ENCODE measurements at places on chromosomes 1 and 21. TPM values are rescaled to one million over a fixed set of nuclear protein-coding genes. Genes with fewer than 3 reads are reported as not detected.
A peak's percentile ranks its signal among the peaks of the same experiment; 100 is the strongest.

C1orf74 gene
- 0.54 TPM for total RNA-seq

ADORA1 gene
- 9.4 TPM for total RNA-seq

ZYG11A gene
- not detected for total RNA-seq

OR10X1 gene
- not detected for total RNA-seq

FCRL4 gene
- not detected for total RNA-seq

PKLR gene
- not detected for total RNA-seq

KRTAP21-2 gene
- total RNA-seq = not detected

- DNase-seq = no peak
Observed at GRCh38 chr1:238608144-238608543, 717.4 kb upstream of the ZP4 start.

GRCh38 chr1:239722035-239722434 lies 335.7 kb downstream of the CHRM3 start:
- no peak for DNase-seq

DNA sequence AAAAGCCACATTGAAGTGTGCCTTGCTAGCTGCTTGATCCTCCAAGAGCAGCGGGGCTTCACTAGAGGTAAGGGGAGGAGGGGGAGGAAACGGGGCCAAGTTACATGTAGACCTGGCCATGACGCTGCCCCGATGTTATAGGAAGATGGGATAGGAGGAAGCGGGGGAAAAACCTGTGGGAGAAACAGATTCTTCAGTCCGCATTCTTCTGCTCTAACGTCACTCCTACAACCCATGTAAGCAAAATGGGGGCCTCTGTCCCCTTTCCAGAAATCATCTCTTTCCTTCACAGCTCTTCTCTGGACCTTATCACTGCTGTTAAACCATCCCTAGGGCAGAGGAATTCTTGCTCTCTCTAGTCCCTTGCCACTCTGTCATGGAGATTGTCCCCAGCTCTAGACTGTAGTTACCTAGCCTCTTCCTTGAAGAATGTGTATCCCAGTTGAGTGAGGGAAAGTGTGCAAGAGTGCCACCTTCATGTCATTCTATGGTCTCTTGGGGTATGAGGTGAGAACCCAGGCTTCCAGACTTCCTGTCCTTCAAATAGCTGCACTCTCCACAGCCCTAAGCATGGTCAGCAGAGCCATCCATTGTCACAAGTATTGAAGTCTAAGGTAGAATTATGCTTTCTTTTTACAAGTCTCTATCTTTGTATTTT lies 11.4 kb downstream of the PLEKHO1 start:
- no peak for DNase-seq

DNA sequence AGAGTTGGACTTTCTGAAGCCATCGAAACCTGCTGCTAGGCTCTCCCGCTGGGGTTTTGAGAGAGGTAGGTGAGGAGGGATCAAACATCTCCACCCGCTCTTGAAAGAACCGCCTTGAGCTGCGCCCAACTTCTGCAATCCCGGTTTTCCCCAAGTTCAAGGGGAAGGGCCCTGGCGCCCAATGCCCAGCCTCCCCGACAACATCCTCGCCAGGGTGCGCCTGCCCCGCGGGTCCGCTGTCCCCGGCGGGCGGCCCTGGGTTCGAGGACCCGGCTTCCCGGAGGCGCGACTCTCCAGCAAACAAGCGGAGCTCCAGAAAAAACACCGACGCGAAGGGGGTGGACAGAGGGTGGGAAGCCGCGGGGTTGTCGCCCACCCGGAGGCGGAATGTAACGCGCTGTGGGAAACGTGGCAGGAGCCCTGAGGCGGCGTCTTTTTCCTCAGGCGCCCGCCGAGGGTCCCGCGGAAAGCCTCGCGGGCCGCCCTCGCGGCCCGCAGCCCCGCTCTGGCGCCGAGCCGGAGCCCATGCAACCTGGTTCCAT lies 607 bp downstream of the BTG3 start:
- DNase-seq = peak; percentile 59

GRCh38 chr1:245592189-245592460 lies 437.3 kb downstream of the KIF26B start:
- no peak for DNase-seq

- no peak for DNase-seq
Observed at GRCh38 chr1:107691540-107691939, 273.4 kb downstream of the VAV3 start.

DNA sequence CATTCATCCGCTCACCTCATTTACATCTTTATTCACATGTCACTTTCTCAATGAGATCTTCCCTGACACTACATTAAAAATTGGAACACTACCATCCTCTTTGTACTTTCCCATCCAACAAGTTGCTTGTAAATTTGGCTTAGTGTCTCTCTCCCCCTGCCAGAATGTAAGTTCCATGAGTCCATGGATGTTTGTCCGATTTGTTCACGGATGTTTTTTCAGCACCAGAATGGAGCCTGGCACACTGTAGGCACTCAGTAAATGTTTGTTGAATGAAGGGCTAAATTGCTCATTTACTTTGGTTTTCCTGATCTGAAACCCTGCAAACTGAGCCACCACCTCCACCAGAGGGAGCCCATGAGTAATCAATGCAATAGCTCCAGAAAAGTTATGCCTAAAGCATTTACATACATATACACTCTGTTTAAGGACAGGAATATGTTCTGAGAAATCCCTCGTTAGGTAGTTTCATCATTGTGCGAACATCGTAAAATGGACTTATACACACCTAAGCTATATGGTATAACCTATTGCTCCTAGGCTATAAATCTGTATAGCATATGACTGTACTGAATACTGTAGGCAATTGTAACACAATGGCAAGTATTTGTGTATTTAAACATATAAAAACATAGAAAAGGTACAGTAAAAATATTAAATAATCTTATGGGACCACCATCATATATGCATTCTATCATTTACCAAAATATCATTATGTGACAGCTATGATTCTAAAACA lies 2.8 kb upstream of the EYA3 start:
- peak; percentile 54 for DNase-seq

DNA sequence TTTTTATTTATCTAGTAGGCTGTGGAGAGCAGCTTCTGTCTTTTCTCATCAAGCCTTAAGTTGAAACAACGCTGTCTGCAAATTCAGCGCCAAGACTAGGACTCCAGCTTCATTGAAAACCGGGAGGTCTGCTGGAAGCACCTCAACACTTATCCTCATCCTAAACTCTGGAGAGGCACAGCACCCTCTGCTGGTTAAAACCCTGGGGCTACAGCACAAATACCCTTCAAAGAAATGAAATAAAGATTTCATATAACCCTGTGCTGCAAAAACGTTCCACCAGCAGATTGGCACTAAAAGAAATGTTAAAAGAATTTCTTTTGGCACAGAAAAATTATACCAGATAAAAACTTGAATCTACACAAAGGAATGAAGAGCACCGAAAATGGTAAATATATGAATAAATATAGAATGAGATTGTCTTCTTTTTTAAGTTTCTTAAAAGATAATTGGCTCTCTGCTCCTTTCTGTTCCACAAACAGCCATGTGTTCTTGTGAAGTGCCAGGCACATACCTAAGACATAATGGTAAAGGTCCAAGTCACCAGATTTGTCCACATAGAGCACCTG lies 227.7 kb upstream of the SAMSN1 start:
- DNase-seq = peak; percentile 44

DNA sequence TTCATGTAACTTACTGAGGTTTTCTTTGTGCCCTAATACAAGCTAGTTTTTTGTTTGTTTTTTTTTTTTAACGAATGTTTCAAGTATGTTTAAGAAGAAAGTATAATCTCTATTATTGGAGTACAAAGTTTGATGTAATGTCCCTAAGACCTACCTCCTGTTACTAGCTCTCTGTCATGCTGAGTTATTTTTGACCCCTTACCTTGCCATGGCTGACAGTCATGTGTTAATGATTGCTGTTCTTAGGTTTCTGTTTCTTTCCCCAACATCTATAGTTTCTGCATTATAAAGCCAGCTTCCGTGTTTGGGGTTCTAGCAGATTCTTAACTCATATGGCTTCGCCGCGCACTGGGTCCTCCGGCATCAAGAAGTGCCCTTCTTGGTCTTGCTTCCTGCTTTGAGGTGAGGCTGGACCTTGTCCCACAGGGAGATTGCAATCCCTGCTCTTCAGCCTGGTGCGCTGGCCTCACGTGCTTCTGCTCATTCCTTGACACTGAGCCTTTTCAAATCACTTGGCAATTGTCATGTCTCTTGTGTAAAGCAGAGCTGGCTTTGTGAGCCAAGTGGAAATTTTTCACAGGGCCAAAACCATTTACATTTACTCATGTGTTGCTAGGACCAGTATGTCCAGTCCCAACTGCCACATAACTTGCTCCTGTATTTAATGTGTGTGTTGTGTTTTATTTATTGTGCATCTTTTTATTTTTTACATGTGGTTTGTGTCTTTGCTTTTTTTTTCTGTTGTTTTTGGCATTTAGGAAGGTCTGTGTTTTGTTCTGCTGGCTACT lies 135.0 kb upstream of the COL6A1 start:
- no peak for DNase-seq

DNA sequence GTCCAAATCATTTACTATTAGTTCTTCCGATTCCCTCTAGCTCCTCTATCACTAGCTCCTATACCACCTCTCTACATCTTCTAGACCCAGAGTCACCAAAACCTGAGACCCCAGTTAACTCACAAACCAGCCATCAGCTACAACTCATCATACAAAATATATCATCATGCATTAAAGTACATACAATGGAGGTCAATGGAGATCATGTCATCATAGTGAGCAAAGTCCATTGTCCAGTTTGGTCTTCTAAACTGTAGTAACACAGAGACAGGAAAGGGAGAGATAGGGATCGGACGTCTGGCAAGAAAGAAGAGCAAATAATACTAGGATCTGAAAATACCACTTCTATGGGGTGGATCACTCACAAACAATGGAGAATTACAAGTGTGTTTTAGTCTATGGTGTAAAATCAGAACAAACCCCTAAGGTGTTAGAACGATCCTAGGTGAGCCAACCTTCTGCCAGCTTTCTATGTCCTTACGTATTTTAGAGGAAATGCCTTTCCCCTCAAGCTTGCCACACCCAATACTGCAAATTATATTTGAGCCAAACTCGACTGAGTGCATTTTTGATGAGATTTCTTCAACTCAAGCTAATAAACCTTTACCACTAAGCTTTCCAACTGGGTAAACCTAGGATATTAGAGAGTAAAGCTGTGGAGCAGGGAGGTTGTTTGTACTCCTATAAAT lies 3.9 kb downstream of the ADIPOR1 start:
- no peak for DNase-seq

DNA sequence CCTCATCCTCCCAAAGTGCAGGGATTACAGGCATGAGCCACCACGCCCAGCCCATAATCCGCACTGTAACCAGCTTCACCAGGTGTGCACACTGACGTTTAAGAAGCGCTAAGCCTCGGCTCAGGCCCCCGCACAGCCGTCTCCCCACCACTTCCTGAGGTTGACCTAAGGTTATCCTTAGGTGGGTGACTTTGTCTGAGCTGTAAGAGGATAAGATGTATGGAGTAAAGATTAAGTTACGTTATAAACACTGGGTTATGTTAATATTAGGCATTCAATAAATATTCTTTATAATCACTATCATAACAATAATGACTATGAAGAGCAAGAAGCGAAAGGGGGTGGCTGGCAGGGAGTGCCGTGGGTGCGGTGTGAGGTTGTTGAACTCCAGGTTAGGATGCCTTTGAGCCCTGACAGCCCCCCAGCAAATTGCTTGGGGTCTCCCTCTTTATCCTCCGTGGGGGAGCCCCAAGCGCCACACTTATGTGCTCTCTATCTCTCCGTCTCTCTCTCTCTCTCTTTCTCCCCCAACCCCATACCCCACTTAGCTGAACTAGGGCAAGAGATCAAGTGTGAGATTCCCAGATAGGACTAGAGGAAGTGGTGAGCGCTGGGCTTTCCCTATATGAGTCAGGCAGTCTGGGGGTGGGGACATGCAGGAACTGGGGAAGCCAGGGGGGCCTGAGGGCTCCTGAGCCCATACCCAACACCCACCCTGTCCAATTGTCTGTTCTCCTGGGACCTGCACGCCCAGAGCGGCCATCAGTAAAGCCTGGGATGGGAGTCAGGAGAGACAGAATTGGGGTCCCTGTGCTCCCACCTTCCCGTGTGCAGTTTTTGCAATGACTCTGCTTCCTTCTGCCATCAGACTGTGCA lies 7.6 kb downstream of the EFHD2 start:
- no peak for DNase-seq

- DNase-seq = peak; percentile 15
Observed at GRCh38 chr1:30665216-30666010, 58.0 kb downstream of the MATN1 start.

DNA sequence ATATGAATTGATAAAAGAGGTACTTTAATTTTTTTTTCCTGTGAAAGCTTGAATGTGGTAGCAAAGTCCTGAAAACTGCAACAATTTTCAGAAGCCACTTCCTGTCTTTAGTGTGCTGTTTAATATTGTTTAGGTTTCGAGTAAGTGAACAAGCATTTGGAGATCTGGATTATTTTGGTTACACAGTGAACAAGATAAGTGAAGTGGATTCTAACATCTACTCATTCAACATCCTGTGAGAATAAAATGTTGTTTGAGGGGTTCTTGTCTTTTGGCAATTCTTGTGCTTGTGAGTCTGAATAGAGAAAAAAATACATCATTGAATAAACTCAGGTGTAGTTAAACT lies 35.2 kb upstream of the PLA2G4A start:
- DNase-seq = no peak

GRCh38 chr1:182249201-182249676 lies 142.4 kb downstream of the GLUL start:
- DNase-seq = no peak

GRCh38 chr1:106754957-106755356 lies 301.5 kb upstream of the PRMT6 start:
- no peak for DNase-seq

DNA sequence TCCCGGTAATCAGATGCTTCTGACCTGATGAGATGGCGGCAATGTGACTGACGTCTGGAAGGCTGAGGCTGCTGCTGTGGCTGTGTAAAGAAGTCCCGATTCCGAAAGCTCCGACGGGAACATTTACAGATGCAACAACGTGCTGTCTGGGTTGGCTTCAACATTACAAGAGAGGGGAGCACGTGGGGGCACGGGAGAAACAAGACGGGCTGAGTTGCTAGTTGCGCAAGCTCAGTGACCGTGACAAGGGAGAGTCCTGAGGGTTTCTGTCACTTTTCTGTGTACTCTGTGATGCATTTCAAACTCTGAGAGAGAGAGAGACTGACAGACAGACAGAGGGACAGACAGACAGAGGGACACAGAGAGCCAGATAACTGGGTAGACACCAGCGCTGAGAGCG lies 25.6 kb upstream of the LRRC47 start:
- no peak for DNase-seq

- DNase-seq = no peak
Observed at GRCh38 chr1:20383631-20384030, 93.0 kb downstream of the VWA5B1 start.

- no peak for DNase-seq
Observed at GRCh38 chr1:47830641-47831333, 166.4 kb downstream of the TRABD2B start.

GRCh38 chr21:32797679-32798078 lies 26.1 kb upstream of the PAXBP1 start:
- DNase-seq = no peak

Data from psoas muscle (tissue), 8 donors.